ENCODE measurements at places on chromosomes 7 and 10.

- DNase-seq: no peak
Measured at GRCh38 chr7:999941-1000935, 17.3 kb downstream of the CYP2W1 start.

DNA sequence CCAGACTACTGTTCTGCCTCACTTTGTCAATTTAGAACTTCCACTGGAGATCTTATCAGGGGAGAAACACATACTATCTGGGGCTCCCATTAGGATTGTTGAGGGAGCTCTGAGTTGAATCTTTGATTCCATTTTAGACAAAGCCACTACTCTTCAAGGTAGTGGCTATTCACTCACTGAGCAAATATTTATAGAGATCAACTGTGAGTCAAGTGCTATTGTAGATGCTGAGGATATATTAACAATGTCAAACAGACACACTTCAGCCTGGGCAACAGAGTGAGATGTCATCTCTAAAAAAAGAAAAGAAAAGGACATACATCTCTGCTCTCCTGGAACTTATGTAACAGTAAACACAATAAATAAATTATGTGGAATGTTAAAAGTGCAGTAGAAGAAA, 315.3 kb downstream of the PTEN start:
- no peak for DNase-seq

DNA sequence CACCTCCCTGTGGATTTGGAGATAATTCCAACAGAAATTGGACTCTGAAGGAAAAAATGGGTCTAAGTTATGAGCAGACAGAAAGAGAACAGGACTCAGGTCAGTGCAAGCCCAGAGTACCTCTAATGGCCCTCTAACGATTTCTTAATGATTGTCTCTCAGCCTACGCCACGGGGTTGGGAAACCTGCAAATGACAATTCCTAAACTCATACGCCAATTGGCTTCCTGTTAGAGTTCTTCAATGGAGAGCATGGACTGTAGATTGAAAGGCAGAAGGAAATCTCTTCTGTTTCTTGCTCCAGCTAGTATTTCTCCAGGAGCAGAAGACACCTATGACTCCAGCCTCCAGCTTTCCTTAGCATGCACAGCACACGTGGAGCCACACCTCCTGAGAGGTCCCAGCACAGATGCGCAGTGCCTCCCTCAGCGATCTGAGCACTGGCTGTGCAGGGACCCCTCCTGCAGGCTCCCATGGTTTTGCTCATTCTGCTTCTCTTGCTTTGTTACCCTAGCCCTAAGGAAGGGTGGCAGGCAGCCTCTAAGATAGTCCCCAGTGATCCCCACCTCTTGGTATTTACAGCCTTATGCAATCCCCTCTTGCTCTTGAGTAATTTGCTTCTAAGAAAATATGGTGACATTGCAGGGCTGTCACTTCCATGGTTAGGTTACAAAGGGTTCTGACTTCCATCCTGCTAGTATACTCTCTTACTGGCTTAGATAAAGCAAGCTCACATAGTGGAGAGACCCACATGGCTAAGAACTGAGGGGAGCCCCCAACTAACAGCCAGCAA, 30.1 kb downstream of the DENND11 start:
- DNase-seq: no peak

DNA sequence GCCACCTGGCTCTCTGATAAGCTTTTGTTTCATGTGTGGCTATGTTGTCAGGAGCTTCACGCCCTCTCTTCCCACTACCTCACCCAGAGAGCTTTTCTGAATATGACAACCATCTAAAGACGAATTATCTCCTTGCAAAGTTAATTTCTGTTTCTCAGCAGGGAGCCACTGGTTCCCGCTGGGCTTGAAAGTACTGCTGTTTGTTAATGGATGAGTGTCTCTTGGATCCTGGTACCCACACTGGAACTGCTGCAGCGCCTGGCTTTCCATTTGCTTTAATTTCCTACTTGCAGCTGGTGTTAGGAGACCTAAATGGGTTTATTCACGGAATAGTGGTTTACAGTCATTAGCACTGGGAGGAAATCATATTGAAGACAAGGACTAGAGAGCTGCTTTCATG, 267.9 kb upstream of the LRGUK start:
- DNase-seq: no peak

DNA sequence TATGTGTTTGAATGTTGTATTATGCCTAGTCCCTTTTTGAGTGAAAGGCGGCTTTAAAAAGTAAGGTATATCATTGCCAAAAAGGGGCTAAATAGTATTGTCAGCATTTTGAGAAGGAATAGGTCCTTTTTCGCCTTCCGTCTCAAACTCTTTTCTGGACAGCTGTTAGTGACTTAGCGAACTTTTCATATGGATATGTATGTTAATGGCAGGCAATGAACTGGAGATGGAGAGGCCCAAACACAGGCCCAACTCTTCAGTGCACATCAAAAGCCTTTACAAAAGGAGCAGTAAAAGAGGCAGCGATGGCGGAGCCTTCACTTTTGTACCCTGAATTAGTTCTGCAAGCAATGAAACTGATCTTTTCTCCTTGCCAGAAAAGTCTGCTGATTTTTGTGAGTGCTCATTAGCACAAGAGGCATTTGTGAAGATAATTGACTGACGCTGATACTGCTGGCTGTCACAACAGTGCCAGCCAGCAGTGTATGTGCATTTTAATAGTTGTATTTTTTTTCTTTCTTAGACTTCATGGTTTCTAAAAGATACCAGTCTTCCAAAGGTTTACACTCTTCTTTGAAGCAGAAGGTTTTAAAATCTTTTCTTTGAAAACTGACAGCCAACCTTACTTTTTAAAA, 243.7 kb upstream of the SP8 start:
- no peak for DNase-seq

DNA sequence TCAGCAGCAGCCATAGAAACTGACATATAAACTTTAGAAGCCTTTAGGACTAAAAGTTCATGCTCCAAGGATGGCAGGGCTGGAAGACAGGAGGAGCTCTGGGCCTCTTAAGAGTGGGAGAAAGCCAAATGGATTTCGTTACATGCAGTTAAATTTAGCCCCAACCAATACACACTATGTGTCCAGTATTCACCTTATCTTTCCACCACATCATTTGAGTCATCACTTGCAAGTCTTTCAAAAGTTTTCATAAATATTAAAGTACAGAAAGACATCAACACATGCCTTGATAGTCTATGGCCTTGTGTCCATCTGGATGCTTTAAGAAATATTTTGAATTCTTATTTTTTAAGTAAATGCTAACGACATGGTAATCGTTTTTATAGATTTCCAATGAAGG, 392.4 kb upstream of the LRRN3 start:
- no peak for DNase-seq

DNA sequence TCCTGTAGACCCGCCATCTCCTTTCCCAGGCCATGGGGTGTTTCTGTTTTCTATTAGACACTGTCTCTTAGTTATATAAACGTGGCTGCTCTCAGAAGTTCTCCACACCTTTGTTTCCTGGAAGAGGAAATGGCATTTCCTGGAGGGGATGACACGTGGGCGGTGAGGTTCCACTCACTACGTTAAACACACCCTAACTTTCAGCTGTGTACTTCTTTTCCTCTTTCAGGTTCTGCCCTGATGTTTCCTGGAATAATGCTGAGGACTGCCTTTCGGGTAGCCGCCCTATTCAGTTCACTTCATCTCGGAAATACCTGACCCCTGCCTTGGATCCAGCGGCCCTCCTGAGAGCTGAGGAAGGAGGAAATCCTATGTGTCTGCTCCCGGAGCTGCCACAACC, 3.4 kb upstream of the PRKCQ start:
- no peak for DNase-seq

GRCh38 chr7:83060218-83060617, 102.5 kb downstream of the PCLO start:
- DNase-seq: peak; percentile 93

DNA sequence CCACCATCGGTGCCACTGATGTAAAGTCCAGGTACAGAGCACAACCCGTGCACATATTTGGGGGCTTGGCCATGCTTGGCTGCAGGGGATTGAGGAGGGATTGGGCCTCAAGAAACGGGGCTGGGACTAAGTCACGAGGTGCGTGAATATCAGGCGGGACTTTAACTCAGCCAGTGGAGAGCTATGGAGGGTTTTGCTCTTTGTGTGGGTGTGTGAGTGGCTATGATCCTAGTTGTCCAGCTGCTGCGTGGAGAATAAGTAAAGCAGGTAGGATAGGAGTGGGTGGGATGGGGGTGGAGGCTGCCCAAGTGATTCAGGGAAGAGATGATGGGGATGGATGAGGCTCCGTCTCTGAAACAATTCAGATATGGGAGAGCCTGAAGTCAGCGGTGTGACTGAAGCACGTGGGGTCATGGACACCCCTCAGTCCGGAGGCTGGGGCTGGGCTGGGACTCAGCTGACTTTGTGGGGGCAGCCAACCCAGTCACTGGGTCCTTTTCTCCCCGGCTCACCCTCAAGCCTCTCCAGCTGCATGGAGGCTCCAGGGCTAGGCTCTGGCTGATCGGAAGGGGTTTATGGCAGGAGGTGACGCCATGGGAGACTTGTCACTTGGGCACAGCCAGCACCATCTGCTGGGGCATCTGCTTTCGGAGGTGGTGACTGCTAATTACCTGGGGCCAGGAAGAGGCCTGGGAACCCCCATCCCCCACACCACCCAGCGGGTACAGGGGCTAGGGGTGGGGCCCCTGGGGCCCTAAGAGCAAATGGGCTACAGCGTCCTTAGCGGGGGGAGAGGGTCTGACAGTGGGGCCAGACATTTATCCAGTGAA, 1.7 kb upstream of the LFNG start:
- no peak for DNase-seq

- no peak for DNase-seq
Measured at GRCh38 chr7:24197852-24198251, 86.1 kb upstream of the NPY start.

GRCh38 chr7:28130277-28130676, 50.3 kb downstream of the JAZF1 start:
- no peak for DNase-seq

- no peak for DNase-seq
Measured at GRCh38 chr10:28410420-28411135, 107.7 kb upstream of the MPP7 start.

GRCh38 chr10:97612386-97612785, 20.9 kb downstream of the MORN4 start:
- no peak for DNase-seq

DNA sequence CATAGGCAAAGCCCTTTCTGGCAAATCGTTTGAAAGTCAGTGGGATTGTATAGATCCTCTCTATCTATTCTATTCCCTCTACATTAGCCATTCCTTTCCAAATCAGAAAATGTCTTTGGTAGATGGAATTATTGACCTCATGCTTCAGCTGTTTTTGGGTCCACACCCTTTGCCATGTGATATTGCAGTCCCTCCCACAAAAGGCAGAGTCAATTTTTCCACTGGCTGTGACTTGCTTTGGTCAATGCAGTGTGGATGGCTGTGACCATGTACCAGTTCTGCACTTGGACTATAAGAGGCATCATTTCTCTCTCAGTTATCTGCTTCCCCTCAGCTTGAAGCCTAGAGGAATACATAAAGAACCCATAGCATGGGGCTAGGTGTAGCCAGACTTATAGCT, 332.9 kb downstream of the PTEN start:
- no peak for DNase-seq

DNA sequence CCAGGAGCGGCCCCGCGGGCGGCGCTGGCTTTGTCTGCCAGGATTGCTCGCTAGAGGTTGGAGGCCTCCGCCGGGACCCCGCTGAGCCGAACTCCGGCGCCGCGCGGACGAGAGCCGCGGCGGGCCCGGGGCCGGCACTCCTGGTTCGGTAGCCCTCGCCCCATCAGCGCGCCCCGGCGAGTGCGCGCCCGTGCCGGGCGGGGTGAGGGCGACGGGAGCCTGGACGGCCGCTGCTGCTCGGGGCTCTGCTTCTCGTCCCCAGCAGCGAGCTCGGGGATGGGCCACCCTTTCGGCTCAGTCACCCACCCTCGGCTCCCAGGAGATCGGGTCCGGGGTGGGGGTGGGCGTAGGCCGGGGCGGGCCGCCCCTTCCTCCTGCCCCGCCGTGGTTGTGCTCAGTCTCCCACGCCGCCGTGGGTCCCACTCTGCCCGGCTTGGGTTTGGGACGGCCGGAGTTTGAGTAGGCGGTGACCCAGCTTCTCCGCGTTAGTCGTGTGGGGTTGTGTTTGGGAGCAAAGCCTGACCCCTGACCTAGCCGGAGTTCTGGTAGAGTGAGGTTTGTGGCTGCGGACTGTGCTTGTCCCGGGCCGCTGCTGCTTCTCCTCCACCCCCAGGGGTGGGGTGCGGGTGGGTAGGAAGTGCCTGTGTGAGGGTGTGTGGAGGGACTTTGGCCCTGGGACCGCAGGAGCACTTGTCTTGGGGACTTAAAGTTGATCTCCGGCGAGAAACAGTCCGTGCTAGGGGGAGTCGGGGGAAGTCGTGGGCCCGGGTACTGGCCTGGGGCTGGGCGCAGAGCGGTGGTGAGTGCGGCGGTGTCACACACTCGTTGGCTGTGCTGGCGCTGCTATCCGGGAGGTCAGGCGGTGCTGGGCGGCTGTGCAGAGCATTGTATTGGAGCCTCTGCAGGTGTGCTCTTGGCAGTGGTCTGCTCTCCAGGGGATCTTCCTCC, 677 bp downstream of the TSPAN14 start:
- no peak for DNase-seq

- no peak for DNase-seq
Measured at GRCh38 chr7:70775570-70776156, 356.3 kb upstream of the GALNT17 start.

DNA sequence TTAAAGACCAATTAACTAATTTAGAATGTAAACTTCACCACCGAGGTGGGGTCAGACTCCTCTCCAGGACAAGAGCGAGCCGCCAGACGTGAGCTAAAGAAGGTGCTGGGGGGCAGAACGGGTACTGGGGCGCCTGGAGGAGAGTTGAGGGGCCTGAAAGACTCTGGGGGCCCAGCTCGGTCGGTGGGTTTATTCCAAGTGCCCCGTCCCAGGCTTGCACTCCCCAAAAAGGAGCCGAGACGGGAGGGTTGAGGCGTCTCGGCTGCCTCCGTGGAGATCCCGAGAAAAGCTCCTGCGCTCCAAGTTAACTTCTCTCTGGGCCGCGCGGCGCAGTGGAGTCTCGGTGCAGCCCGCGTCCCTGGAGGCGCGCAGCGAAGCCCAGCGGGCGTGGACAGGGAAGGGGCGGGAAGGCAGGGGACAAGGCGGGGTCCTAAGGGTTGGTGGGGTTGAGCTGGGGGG, 553.3 kb downstream of the TFEC start:
- no peak for DNase-seq

GRCh38 chr7:28076423-28077200, 104.0 kb downstream of the JAZF1 start:
- peak; percentile 34 for DNase-seq

- DNase-seq: no peak
Measured at GRCh38 chr7:1852517-1853430, 182.7 kb downstream of the ELFN1 start.

- DNase-seq: no peak
Measured at GRCh38 chr7:117347480-117347879, 24.6 kb upstream of the WNT2 start.

DNA sequence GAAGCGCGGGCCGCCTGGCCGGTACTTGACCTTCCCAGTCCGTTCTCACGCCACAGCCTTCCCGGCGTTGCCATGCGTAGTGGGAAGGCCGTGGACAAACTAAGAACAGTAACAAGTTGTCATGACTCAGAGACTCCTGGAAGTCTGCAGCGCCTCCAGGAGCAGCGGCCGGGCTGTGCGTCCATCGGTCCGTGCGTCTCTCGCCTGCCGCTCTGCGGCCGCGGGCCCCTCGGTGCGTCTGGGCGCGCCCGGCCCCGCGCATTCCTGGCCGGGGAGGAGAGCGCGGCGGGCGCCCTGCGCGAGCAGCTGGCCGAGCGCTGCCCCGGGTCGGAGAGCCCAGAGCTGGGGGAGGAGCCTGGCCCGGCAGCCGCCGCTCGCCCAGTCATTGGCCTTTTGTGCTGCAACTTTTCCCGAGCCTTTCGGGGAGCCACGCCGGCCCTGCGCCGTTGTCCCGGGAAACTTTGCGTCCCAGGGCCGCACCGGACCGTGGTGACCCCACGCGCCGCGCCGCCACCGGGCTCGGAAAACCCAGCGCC, 123.7 kb downstream of the TACC2 start:
- no peak for DNase-seq

- DNase-seq: no peak
Measured at GRCh38 chr7:28998105-28998504, 40.0 kb upstream of the TRIL start.
